ENCODE measurements at places on chromosomes 7 and 10. TPM values are rescaled to one million over a fixed set of nuclear protein-coding genes. Genes with fewer than 3 reads are reported as not detected.

The GBX1 gene
- not detected for total RNA-seq

The SOSTDC1 gene
- 0.39 TPM for total RNA-seq

GRCh38 chr7:148584154-148584827 lies 6.3 kb upstream of the C7orf33 start:
- DNase-seq: no peak
- H3K4me1 ChIP-seq: no peaks in the 10 kb centered on the region
- H3K36me3 ChIP-seq: no peaks in the 10 kb centered on the region
- peaks cover 11% of the 10 kb centered on the region for H3K27me3 ChIP-seq
- no peak overlapping the region for H3K4me3 ChIP-seq

- DNase-seq: no peak
- H3K4me3 ChIP-seq: no peak overlapping the region
- no peak overlapping the region for H3K27ac ChIP-seq
- no peaks in the 10 kb centered on the region for H3K4me1 ChIP-seq
- H3K27me3 ChIP-seq: no peaks in the 10 kb centered on the region
Measured at GRCh38 chr10:44908936-44909630, 2.1 kb upstream of the TMEM72 start.

The NME8 gene
- not detected for total RNA-seq

- H3K27ac ChIP-seq: peak overlapping the region; percentile 75
- DNase-seq: no peak
- no peaks in the 10 kb centered on the region for H3K4me1 ChIP-seq
- no peak overlapping the region for H3K4me3 ChIP-seq
Measured at GRCh38 chr7:70630818-70631457, 501.0 kb upstream of the GALNT17 start.

The MAPK8 gene
- total RNA-seq: 53.4 TPM

DNA sequence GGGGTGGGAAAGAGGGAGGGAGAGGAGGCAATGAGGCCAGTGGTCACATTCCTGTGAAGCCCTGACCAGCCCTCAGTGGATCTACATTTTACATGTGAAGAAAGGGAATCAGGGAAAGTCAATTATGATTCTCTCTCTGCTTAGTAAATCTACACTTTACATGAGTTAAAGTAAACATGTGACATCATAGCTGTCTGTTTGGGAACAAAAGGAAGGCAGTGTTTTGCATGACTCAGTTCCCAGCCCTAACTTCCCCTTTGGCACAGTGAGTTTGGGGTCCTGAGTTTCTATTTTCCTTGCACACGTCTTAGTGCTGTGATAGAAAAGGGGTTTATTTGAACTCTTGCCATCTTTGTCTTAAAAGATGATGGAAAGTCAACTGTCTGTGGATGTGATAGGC lies 615.1 kb downstream of the SDK1 start:
- H3K27me3 ChIP-seq: no peaks in the 10 kb centered on the region
- peak overlapping the region; percentile 50 for H3K27ac ChIP-seq
- DNase-seq: no peak
- no peaks in the 10 kb centered on the region for H3K36me3 ChIP-seq

GRCh38 chr7:138878051-138878450 lies 80.1 kb upstream of the ATP6V0A4 start:
- no peak overlapping the region for H3K27ac ChIP-seq
- DNase-seq: no peak
- no peaks in the 10 kb centered on the region for H3K4me1 ChIP-seq
- H3K27me3 ChIP-seq: no peaks in the 10 kb centered on the region
- no peaks in the 10 kb centered on the region for H3K36me3 ChIP-seq

The SUFU gene
- 13.3 TPM for total RNA-seq

DNA sequence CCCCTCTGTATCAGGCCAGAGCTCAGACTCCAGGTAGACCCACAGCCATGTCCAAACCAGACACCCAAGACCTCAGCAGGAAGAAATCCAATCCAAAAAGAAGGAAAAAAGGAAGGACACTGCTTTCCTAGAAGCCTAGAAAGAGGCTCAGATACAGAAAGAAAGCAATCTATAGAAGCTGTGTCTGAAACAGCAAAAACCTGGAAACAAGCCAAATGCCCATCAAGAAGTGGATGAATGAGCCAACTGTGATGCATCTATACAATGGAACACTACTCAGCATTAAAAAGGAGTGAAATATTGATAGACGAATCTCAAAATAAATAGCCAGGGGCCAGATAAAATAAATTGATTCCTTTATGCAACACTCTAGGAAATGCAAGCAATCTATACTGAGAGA lies 31.6 kb downstream of the GRB10 start:
- H3K36me3 ChIP-seq: no peaks in the 10 kb centered on the region
- H3K4me1 ChIP-seq: no peaks in the 10 kb centered on the region
- no peaks in the 10 kb centered on the region for H3K27me3 ChIP-seq
- DNase-seq: no peak

DNA sequence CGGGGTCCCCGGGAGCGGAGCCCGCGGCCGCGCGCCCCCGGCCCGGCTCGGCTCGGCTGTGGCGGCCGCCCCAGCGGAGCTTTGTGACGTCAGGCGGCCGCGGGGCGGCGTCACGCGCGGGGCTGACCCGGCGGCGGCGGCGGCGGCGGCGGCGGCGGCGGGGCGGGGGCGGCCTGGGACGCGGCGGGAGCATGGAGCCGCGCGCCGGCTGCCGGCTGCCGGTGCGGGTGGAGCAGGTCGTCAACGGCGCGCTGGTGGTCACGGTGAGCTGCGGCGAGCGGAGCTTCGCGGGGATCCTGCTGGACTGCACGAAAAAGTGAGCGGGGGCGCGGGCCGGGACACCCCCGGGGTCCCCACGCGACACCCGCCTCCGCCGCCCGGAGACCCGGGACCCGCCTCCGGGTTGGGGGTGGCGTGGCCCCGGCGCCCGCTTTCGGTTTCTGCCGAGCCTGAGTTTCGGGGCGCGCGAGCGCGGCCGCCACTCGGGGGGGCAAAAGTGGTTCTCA lies at the start of gene PWWP2B:
Gene PWWP2B (plus strand): TSS at position 165 of the 506 bp plus-strand sequence. CDS start 27 bp downstream, at position 192.
- H3K27me3 ChIP-seq: no peaks in the 10 kb centered on the region
- no peaks in the 10 kb centered on the region for H3K36me3 ChIP-seq
- no peak for DNase-seq
- H3K4me1 ChIP-seq: peaks cover 21% of the 10 kb centered on the region

- no peak for DNase-seq
- no peak overlapping the region for H3K27ac ChIP-seq
- H3K4me1 ChIP-seq: no peaks in the 10 kb centered on the region
- no peaks in the 10 kb centered on the region for H3K27me3 ChIP-seq
Measured at GRCh38 chr10:132257271-132257670, 50.5 kb downstream of the STK32C start.

DNA sequence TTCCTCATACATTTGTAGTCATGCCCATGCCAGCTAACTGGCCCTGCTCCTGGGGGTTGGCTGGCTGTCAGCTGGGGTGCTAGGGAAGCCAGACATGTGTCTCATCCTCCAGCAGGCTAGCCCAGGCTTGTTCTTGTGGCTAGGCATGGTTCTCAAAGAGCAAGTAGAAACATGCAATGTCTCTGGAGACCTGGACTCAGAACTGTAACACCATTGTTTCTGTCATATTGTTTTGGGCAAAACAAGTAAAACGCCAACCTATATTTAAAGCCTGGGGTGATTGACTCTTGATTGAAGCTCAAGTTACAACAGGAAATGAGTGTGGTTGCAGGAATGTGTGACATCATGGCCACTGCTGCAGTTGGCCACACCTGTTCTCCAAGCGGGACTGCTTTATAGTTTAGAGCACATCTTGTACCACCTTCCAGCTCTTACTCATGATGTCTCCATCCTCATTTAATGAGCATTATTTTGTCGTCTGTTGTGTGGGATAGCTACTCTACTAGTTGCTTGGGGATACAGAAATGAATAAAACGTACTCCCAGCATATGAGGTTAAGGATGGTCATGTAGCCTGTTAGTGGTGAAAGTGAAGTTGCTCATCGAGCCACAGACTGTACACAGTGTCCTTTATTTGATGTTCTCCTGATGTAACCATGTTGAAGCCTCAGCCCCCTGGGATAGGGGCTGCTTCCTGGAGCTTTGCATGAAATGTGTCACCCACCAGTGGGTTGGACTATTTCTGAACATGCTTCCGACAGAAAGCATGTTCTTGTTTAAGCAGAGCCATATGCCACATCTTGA lies 168.4 kb downstream of the SORCS3 start:
- H3K27me3 ChIP-seq: no peaks in the 10 kb centered on the region
- no peak overlapping the region for H3K27ac ChIP-seq
- no peaks in the 10 kb centered on the region for H3K4me1 ChIP-seq
- H3K36me3 ChIP-seq: no peaks in the 10 kb centered on the region
- H3K4me3 ChIP-seq: no peak overlapping the region

The HOXA10 gene
- 26.7 TPM for total RNA-seq

DNA sequence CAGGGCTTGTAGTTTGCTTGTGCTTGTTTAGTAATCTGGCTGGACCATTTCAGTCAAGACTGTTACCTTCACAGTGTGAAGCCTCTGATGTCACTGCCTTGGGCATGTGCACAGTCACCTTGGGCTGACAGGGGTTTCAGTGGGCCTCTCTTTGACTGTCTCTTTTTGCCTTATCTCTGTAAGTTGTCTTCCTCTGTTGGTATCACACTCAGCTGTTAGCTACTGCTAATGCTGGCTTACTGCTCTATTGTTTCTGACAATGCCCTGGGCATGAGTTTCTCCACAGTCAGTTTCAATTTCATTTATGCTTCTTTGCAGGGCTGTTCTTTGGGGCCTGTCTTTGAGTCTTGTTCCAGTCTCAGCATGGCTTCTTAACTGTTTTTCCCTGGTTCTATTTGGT lies 201.9 kb upstream of the SHH start:
- H3K27ac ChIP-seq: no peak overlapping the region
- no peaks in the 10 kb centered on the region for H3K36me3 ChIP-seq
- no peak overlapping the region for H3K4me3 ChIP-seq
- H3K27me3 ChIP-seq: no peaks in the 10 kb centered on the region

DNA sequence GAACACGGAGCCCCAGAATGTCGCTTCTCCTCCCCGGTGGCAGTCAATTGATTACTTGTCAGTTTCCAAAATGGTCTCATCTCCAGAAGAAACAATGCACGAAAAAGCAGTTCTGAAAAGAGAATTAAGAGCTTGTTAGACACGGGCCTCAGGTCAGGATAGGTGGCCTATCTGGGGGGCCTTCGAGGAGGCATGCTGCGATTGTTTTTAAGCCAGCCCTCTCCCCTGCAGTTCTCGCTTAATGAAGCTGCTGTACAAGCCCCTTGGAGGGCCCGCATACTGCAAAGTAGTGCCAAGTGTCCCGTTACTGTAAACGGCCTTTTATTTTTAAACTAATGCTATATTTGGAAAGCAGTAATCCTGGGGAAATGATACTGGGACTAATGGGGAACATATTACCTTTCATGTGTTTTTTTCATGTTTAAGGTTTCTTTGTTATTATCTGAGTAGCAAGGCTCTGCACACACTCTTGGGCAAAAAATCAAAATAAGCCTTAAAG lies 114.8 kb upstream of the TCF7L2 start:
- no peak overlapping the region for H3K27ac ChIP-seq
- no peak overlapping the region for H3K4me3 ChIP-seq
- no peaks in the 10 kb centered on the region for H3K27me3 ChIP-seq
- no peak for DNase-seq

The PRSS37 gene
- not detected for total RNA-seq

GRCh38 chr10:21385536-21385935 lies 139.9 kb downstream of the SKIDA1 start:
- no peaks in the 10 kb centered on the region for H3K4me1 ChIP-seq
- DNase-seq: no peak
- H3K4me3 ChIP-seq: no peak overlapping the region

DNA sequence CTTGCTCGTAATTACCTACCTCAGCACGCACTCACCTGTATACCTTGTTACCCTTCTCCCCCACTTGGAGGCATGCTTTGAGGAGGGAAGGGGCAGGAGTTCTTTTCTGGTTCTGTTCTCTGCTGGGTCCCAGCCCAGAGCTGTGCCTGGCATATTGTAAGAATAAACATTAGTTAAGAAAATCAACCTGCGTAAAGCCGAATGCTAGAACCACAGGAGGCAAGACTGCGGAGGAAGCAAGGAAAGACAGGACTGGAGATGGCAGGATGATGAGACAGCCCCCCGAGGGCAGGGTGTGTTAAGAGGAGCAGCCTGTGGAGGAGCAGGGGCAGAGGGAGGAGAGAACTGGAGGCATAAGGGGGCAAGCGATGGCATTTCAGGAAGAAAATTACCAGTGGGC lies 9.5 kb downstream of the C10orf53 start:
- H3K4me1 ChIP-seq: no peaks in the 10 kb centered on the region
- no peak overlapping the region for H3K27ac ChIP-seq
- H3K4me3 ChIP-seq: no peak overlapping the region
- no peaks in the 10 kb centered on the region for H3K36me3 ChIP-seq
- H3K27me3 ChIP-seq: peaks cover 18% of the 10 kb centered on the region

DNA sequence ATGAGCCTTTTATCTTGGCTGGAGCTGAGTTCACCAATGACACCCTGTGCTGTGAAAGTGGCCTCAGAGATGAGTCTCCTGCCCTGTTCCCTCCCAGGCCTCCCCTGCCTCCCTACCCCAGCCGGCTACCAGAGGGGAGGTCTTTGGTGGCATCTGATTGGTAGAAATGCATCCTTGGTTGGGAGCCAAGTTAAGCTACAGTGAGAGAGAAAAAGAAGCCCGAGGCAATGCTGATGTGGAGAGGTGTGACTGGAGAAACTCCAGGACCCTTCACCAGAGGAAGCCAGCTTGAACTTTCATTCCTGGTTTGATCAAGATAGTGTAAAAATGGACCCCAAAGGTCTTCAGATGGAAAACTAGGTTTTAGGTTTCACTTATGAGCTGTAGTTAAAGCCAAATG lies 191.1 kb upstream of the TCF7L2 start:
- no peaks in the 10 kb centered on the region for H3K27me3 ChIP-seq
- H3K27ac ChIP-seq: no peak overlapping the region
- no peaks in the 10 kb centered on the region for H3K4me1 ChIP-seq
- DNase-seq: no peak

DNA sequence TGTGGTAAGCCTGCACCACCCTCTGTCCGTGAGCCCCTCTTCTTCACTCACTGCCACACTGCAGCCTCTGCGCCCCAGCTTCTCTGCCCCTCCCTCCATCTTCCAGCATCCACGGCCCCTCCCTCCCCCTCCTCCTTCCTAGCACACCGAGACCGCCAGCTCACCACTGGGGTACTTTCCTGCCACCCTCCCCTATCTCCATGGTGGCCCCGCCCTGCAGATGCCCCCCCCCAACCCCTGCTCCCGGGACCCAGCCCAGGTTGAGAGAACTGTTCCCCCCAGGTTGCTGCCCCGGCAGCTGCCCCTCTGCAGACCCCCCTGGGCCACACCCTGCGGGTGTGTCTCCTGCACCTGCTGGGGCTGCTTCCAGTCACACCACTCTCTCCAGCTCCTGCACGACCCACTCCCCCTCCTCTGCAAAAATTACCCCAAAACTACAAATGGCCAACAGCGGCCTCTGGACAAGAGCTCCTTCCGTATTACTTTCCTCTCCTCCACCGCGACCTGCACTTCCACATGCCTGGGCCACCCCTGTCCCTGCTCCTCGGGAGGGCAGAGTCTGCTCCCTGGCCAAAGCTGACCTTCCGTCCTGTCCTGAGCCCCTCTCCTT lies 209.2 kb upstream of the PPP2R2D start:
- no peaks in the 10 kb centered on the region for H3K4me1 ChIP-seq
- H3K27ac ChIP-seq: no peak overlapping the region
- H3K4me3 ChIP-seq: no peak overlapping the region
- no peaks in the 10 kb centered on the region for H3K27me3 ChIP-seq

The DNAJC2 gene
- total RNA-seq: 14.3 TPM
